Stimulated activated naive CD4-positive, alpha-beta T cell treated with Interleukin-2 at 50 U/mL for 16 hours (primary cell): ENCODE measurements at places on chromosomes 12 and 14.

DNA sequence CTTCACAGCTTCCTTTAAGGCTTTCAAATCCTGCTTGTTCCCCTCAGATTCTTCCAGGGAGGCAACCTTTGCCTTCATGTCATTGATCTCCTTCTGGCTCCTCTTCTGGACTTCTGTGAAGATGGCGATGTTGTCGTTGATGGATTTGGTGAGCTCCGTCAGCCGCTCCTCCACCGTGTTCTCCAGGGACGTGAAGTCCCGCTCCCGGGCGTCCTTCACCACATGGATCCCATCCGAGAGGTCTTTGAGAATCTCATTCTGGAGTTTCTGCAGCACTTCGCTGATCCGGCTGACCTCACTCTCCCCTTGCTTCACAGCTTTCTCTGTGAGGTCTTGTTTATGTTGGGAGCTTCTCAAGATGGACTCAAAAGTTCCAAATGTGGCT is 7.9 kb downstream of the CKAP4 start:
- no peak for DNase-seq

DNA sequence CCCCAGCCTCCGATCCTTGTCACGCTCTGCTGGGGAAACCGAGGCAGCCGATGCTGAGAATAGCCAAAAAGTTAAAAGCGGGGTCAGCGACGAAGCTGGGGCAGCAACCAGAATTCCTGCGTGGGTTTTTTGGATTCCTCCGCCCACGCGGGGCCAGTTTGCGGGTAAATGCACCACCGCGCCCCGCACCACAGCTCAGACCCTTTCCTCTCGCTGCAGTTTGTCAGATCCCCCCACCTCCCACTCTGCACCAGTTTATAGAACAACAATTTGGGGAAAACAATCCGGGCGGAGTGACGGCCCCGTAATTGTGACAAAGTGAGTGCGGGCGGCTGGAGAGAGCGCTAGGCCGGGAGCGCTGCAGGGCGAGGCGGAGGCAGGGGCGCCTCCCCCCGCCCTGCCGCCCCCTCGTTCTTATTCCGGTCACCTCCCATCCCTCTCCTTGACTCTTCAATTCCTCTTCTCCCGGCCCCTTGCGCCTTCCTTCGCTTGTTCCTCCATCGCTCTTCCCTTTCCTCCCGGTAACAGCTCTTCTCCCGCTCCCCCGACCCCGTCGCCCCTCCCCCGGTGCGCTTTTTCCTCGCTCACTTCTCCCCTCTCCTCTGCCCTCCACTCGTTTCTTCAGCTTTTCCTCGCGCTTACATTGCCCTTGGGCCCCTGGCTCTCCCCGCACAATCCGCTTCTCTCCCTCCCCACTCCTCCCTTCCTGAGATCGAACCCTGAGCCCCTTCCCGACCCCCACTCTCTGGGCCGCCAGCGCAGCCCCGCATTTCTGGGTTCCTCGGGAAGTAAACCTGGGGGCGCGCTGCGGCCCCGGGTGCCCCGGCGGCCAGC is 646 bp upstream of the DNAJC22 start:
- no peak for DNase-seq

DNA sequence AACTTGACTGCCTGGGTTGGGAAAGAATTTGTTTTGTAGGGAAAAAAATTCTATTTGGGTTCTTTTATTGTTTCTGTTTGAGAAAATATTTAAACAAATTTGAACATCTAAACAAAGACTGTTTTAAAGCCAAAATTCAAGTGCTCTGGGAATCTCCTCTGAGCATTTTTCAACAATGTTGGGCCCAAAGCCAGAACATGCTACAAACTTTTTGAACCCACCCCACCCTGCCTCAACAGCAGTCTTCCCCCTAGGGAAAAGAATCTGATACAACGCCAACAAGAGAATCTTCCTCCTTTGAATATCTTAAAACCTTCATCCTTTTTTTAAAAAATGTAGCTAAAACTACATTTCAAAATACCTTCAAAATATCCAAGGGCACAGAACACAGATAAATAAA is 20.4 kb upstream of the NID2 start:
- no peak for DNase-seq

- DNase-seq, result no peak
Measured at GRCh38 chr12:124279846-124280360, 15.0 kb upstream of the RFLNA start.

- no peak for DNase-seq
Measured at GRCh38 chr12:103748002-103748401, 93.0 kb downstream of the NT5DC3 start.

GRCh38 chr12:59173695-59174094 is 253.4 kb upstream of the LRIG3 start:
- no peak for DNase-seq

- DNase-seq, result no peak
Measured at GRCh38 chr14:47226877-47227520, 448.4 kb downstream of the MDGA2 start.

DNA sequence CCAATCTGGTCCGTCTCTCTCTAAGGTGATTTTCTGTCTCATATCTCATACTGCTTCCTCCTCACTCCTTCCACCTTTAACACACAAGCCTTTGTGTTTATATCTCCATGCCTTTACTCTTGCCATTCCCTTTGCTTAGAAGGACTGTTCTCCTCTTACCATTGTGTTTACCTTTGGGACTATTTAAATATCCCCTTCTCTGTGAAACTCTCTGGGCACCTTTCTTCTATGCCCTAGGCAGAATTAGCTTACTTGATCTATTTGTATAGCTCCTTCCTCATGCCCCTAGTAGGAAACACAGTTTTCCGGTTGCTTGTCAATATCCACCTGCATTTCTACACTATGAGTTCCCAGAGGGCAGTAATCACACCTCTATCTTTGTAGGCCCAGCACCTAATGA is 3.9 kb upstream of the AMHR2 start:
- no peak for DNase-seq

- DNase-seq, result no peak
Measured at GRCh38 chr12:125996443-125996842, 931.2 kb downstream of the AACS start.

GRCh38 chr12:25584596-25584995 is 31.5 kb upstream of the LMNTD1 start:
- no peak for DNase-seq

GRCh38 chr12:49294086-49294803 is 702 bp upstream of the PRPH start:
- DNase-seq, result no peak

GRCh38 chr14:99424306-99424877 is 56.3 kb downstream of the SETD3 start:
- DNase-seq, result no peak

- DNase-seq, result no peak
Measured at GRCh38 chr12:110791589-110791988, 48.9 kb upstream of the PPP1CC start.

- DNase-seq, result no peak
Measured at GRCh38 chr14:49526101-49526500, 60.1 kb downstream of the RPS29 start.

- DNase-seq, result no peak
Measured at GRCh38 chr12:19332196-19332595, 107.1 kb upstream of the AEBP2 start.

DNA sequence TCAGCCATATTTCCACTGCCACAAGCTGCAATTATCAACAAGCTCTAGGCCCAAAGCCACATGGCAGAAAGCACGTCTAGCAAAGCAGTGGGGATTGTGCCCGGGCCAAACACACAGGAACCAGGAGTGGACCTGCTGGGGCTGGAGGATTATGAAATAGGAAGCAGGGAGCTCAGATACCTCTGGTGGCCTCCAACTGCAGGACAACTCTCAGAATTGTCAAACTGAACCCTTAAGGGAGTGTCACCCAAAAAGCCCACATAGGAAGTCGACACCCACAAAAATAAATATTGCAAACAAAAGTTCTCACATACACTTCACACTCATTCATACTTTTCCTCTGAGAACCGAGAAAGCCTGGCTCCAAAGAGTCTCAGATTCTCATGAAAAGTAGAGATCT is 26.1 kb downstream of the KCTD10 start:
- DNase-seq, result no peak

DNA sequence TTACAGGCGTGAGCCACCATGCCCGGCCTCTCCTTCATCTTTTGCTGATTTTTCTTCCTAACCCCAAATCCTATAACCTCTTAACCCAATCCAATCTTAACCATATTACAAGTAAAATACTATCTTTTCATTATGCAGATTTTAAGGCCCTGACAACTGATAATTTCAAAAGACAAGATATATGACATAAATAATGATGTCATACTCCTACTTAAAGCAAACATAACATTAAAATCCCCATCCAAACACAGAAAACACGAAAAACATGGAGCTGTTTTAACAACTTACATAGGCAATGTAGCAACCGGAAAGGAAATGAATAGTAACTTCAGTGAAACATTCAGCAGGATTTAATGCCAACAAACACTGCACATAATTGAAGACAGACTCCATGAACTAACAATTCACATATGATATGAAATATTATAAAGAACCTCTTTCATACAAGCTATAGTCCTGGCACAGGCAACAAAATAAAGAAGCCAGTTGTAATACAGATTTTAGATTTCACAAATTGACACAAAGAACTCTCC is 21.5 kb downstream of the USP44 start:
- DNase-seq, result no peak

GRCh38 chr14:87497301-87497700 is 495.7 kb downstream of the GALC start:
- no peak for DNase-seq

DNA sequence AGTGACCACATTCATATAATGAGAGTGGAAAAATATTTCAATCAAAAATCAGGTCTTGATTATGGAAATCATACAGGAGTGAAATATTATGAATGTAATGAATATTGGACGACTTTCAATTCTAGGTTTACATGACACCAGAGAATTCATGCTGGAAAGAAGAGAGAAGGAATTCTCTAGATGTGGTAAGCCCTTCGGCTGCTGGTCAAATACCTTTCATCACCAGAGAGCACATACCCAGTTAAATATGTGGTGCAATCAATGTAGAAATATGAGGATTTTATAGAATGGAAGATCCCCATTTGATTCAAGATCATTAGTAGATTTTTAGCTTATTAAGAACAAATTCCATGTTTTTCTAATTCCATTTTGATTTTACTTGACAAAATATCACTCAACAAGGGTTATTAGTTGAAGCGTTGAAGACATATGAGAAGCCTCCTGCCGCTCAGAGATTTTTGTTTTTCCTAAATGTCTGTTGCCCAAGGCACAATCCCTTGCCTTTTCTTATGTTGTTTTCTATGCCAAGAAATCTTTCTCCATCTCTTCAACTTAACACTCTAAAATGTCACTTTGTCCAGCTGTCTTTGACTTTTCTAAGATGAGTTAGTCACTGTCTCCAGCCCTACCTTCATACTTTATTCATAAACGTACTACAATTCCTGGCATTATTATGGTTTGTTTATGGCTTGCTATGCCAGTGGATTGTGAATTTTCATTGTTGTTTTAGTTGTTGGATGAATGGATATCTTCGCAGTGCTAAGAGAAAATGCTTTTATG is 72.8 kb upstream of the ZDHHC17 start:
- no peak for DNase-seq
